ENCODE measurements at places on chromosomes 6 and 20.
A peak's percentile ranks its signal among the peaks of the same experiment; 100 is the strongest.

DNA sequence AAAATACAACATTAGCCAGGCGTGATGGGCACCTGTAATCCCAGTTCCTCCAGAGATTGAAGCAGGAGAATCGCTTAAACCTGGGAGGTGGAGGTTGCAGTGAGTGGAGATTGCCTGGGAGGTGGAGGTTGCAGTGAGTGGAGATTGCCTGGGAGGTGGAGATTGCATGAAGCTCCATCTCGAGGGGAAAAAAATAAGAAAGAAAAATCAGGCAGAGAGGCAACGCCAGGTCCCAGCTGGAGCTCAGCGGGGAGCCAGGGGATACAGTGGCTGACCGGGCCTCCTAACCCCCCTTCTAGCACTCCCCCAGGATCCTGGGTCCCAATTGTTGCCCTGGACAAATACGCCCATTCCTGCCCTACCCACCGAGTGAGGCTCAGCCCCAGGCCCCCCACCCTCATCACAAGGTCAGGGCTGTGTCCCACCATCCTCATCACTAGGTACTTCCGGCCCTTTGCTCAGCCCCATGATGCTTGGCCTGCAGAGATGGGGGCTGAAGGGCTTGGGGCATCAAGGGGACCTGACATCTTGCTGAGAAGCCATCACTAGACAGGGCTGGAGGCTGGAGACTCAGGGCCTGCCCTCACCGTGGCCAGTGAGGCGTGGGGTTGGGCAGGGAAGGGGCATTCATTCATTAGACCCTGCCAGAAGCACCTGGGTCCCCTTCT, 1.9 kb downstream of the OGFR start:
- no peak for DNase-seq

DNA sequence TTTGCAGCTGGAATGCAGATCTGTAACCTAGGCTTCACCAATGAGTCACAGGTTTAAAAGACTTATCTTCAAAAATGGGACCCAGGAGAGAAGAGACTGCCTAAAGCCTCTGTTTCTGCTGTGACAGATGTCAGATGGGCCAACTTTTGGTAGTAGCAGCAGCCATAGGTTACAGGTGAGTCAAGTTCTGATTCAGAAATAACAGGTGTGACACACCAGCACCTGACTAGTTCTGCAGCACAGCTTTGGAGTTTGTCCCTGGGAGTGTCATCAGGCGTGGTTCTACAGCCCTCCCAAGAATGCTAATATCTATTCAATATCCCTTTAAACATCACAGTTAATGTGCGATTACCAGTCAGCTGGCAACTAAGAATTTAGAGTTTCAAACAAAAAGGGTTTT, 121.9 kb upstream of the BTN3A2 start:
- no peak for DNase-seq

- DNase-seq, result no peak
These were observed 15.2 kb downstream of the COL19A1 start for GRCh38 chr6:69881322-69882151.

DNA sequence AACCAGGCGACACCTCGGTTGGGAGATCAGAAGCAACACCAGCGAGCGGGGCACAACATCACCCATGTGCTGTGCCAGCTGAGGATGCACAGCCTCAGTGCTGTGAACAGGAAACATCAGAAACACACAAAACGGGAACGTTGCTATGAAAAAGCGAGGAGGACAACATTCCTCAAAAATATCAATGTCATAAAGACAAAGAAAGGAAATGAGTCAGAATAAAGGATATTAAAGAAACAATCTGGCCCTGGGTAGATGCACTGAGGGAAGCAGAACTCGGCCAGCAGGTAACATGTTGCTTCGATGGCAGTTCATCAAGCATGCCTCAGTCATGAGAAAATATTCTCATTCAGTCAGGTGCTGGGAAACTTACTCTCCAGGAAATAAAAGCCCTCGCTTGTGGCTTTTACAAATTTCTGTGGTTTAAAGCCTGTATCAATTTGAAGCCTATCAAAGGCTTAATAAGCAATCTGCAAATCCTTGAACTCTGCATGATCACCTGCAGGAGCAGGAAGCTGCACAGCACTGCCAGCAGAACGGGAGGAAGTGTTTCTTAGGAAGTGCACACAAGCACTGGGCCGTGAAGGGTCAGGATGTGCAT, 77.5 kb downstream of the GINS1 start:
- no peak for DNase-seq

DNA sequence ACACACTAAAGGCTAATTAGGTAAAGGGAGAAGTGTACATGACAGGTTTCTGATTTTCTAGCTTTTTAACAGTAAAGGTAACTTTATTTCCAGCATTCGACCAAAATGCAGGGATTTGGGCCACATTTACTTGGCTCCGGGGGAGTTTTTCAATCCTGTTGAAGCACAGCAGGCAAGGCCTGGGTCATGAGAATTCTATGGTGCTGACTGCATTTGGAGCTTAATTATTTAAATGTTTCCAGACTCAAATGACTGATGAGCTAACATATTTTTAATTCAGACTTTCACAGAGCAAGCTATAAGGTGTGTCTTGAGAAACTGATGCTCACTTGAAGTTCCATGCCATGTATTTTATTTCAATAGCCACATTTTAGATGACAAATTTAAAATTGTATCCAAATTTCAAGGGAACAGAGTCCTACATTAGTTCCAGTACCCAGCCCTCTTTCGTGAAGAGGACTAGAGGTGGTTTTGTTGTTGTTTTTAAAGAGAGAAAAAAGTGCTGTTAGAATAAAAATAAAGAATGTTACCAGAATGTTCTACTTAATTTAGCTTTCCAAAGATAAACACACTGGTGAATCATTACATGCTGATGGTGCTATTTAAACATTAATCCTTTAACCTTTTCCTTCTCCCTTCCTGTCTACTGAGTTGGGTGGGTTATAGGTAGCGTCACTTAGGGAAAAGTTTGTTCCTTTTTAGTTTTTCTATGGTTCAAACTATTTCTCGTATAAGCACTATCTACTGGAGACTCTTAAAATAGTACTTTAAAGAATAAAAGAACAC, 82.3 kb upstream of the PHACTR2 start:
- no peak for DNase-seq

DNA sequence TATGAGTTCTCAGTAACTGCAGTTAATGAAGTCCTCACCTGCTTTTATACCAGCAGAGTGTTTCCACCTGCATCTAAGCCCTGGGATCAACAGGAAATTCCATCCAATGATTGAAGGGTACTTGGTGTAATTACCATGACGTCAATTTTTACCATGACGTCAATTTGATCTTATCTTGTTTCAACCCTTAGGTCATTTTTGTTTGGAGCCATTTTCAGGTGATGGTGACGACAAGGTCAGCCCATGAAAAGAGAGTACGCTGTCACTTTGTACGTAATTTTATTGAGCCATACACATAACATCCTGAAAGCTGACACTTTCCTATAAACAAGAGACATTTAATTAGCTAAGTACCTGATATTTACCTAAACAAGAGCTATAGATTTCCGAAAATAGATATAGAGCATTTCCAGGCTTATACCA, at the start of gene CGA:
TSS of gene CGA (minus strand) at position 20 of the 423 bp plus-strand sequence. CDS start 6,906 bp downstream, outside the sequence.
- DNase-seq, result no peak

GRCh38 chr20:7291323-7291943, 523.9 kb downstream of the BMP2 start:
- DNase-seq, result no peak

- DNase-seq, result no peak
These were observed 180.8 kb downstream of the BCAS1 start for GRCh38 chr20:53889411-53890148.

DNA sequence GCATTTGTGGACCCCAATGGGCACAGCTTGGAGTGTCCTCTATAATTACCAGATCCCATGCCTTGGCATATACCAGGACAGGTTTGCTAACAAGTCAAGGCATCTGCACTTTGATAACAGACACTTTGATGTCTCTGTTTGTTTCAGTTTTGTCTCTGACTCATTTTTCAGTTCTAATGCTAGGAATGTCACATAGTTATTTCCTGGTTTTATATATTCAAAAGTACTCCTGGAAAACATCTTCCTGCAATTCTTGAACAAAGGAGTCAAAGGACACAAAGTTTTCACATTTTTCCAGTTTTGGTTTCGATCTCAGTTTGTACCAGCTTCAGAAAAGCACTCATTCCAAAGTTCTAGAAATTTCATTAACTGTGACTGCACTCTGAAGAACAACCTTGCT, 188.1 kb downstream of the FOXC1 start:
- DNase-seq, result no peak

GRCh38 chr20:14966203-14966602, 628.8 kb upstream of the FLRT3 start:
- DNase-seq, result no peak

- no peak for DNase-seq
These were observed 71.5 kb downstream of the LAMA2 start for GRCh38 chr6:128954308-128955043.

GRCh38 chr6:21601339-21601923, 7.9 kb downstream of the SOX4 start:
- DNase-seq, result peak; percentile 60

DNA sequence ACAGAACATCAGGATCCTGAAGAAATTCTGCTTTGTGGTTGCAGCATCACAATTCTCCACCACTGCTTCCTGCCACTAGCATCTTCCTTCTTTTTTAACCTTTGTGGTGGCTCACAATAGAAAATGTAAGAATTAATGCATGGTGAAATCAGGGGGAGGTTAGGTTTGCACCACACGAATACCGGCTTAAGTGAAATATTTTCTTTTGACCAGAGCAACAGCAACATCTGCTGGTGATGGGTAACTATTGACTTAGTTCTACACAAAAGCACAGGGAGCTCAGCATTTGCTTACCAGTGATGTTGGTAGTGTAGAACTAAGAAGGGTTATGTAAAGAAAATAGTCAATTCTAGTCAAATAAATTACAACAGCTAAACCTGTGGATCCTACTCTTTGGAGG, 280.5 kb downstream of the SYNE1 start:
- peak; percentile 7 for DNase-seq

DNA sequence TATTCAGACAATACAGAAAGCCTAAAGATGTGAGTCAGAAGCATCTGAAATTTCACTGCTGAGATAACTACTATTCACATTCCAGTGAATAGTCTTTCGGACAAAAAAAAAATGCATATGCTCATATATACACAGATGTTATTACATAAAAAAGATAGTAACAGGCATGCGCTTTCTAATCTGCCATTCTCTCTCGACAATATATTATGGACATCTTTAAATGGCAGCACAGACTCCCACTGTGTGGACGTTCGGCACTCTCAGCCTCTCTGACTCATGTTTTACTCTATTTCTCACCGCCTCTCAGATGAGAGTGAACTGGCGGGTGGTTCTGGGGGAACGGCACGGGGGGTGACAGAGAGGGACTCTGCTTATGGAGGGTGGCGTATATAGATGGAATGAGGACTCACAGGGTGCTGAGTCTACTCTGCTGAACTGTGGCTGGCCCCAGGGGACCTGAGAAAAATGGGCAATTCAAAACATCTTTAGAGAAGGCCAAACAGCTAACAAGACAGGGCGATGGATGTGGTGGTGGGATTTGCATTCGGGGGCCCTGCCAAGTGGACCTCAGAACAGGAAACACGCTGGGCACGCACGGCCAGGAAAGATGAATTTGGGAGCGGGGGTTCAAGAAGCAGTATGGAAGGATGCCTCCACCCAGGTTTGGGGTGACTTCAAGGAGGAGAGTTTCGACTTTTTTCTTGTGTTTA, 68.9 kb downstream of the MDGA1 start:
- DNase-seq, result no peak

GRCh38 chr6:145809211-145809610, 5.4 kb downstream of the FBXO30 start:
- no peak for DNase-seq

DNA sequence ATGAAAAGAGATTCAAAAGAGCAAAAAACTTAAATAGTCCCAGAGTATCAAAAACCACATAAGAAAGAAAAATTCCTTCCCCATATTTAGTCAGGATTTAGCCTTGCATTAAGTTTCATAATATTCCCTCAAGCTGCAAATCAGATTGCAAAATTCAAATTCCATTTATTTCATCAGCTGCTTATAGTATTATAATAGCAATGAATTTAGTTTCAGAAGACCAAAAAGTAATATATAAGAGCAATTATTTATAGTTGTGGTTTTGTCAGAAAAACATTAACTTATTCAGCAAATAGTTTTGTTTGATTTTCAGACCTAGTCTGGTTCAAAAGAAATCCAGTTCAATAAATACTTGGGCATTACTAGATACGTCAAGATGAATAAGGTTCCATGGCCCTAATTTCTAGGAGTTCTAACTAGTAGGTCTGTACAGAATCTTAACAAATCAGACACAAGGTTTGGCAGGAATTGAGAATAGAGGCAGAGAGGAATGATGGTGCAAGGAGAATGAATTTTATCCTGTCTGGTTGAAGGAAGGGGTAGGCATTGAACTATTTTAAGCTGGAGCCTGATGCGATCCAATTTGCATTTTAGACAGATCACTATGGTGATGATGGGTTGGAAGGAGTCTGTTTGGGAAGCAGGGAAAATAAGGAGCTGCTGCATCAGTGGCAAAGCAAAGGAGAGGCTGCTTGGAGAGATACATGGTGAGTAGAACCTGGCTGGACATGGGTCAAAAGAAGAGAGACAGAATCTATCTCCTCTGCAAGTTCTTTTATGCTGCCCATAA, 163.9 kb upstream of the STXBP5 start:
- DNase-seq, result no peak

GRCh38 chr20:52943185-52943841, 28.8 kb upstream of the TSHZ2 start:
- DNase-seq, result no peak

DNA sequence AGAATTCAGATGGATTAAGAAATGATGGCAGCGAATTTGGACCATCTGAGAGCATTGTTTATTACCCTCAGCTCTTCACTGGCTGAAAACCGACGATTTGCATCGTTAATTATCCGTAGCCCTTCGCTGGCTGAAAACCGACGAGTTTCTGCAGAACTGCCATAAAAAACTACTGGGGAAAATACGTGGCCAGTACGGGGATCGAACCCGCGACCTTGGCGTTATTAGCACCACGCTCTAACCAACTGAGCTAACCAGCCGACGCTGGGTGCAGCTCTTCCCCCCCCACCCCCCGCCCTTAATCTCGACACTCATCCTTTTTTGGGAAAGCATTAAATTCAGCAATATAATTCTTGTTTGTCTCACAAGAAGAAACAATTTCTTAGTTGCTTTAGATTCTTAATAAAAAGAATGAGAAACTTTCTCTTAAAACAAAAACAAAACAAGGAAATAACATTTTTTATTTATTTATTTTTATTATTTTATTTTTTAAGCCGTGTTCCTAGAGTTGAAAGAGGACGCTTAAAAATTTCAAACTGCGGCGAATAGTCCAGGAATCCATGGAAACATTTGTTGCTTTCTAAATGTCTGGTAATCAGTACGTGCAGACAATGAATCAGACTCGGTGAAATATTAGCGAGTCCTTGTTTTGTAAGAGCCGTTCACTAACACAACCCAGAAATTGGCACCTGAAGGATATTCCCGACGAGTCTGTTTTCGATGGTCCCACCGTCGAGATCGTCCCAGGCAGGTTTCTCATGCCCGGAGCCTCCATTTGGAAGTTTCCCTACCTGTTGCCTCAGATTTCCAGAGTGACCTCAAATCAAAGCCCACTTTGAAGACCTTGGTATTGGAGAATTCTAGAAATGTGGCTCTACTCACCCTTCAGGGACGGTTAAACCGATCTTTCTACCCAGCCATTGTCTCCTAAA, 27.8 kb downstream of the PRSS16 start:
- no peak for DNase-seq
